ENCODE measurements at places on chromosomes 13 and 19.

GRCh38 chr13:21075379-21076249, 14.2 kb upstream of the LATS2 start:
- no peak for DNase-seq

- no peak for DNase-seq
Observed at GRCh38 chr19:16778796-16779411, 50.3 kb upstream of the SIN3B start.

DNA sequence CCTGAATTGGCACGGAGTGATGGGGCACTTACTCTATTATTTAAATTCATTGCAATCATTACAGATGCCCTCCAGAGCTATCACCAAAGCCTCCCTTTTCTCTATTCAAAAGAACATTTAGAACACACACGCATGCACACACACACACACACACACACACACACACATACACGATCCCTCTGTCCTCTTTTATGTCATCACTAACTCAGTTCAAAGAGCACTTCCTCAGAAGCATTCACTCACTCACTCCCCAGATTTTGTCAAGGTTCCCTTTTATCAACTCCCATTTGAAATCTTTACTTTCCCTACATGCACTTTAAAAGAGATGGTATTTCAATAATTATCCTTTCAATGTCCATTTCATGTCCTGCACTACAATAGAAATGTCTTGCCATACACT, 22.4 kb upstream of the IGFL4 start:
- DNase-seq = no peak

DNA sequence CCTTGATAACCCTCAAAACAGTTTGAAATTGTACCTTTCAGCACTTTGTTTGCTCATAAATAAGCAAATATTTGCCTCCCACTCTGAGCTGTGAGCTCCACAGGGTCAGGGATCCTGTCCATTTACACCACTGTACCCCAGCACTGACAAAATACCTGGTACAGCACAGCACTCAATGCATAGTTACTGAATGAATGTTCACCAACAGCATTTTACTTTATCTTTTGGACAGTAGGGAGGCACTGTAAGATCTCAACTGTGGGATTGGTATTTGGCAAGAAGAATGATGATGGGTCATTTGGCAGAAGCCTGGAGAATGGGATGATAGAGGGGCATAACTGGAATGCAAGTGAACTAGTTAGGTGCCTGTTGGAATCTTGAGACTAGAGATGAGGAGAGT, 127.2 kb upstream of the ARGLU1 start:
- no peak for DNase-seq

GRCh38 chr19:39375929-39376328, 15.0 kb downstream of the PAF1 start:
- DNase-seq = no peak

- DNase-seq = no peak
Observed at GRCh38 chr13:52405767-52406494, at the start of gene THSD1. Gene THSD1, minus strand, starts transcription at chr13:52406172. Its CDS starts 3,572 bp downstream, at chr13:52402600.

Data from stimulated activated CD4-positive, alpha-beta T cell treated with anti-CD3 and anti-CD28 coated beads, Interleukin-1b, Interleukin-23, amount 100 ng/mL, for 1 hour (primary cell).